Fibroblast of skin of right biceps (primary cell): ENCODE measurements at places on chromosomes 1 and 21.

DNA sequence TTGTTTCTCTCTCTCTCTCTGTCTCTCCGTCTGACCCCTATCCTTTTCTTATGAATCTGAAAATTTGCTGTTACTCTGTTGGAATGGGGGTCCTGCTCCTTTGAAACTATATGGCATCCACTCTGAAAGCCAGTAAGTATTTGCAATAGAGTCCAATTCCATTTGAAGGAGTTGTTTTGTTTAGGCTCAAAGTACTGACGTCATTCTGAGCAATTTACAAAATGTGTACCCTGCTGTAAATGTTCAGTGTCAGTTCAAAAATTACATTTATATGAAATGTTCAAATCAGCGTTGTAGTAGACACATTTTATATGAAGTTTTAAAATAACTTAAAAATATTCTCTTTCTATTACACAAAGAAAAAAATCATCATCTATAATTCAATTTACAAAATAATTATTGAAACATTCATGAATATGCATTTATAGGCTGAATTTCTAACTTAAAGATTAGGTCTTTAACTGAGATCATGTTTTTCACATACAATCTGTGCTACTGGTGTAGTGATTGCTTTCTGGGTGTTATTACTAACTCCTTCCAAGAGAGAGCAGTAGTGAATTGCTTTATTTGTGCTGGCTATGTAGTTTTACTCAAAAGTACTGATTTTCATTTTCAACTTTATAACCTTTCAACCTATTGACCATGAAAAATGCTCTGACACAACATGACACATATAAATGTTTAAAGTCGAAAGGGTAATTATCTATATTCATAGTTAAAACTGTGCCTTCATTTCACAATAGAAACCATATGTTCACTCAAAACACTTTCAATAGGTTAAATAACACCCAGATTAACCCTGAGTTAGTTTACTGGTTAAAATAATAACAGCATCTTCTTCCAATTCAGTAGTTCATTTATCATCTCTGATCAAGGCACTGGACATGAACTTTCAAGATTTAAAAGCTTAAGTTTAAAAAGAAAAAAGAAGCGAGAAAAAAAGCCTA, 253.1 kb upstream of the ADGRL4 start:
- DNase-seq: peak; percentile 53

- DNase-seq: peak; percentile 56
These were observed 25.7 kb downstream of the AKNAD1 start for GRCh38 chr1:108831225-108831624.

- no peak for DNase-seq
These were observed 527.8 kb downstream of the MATN1 start for GRCh38 chr1:30195424-30196134.

GRCh38 chr1:39410915-39411436, 80.5 kb upstream of the BMP8A start:
- DNase-seq: peak; percentile 95

DNA sequence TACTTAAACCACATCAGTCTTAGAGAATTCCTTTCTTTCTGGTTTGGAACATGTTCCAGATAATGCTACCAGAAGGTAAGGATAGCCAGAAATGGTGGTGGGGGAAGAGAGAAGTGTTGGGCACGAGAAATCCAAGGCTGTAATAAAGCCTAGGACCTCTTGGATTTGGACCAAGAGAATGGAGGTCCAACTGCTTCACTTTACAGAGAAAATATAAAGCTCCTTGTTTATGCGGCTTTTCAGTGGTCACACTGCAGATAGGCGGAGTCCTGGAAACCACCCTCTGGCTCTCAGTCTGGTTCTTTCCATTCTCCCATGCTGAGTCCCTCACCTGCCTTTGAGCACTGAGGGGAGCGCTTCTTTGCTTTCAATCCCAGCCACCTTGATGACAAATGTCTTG, 87.8 kb downstream of the ADCY10 start:
- no peak for DNase-seq

DNA sequence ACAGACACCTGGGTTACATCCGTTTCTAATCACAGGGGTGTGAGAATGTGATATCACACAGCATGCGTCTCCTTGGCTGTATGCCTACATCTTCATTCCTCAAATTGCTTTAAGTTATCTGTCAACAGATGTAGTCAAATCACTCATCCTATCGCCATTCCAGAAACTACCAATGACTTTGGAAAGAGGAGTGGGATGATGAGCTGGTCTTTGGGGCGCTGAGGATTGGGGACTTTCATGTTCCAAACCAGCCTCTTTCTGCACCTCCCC, 104.8 kb downstream of the NAV1 start:
- peak; percentile 79 for DNase-seq
